ENCODE measurements at places on chromosomes 6 and 20.

GRCh38 chr6:162019349-162019748 is 708.2 kb downstream of the PRKN start:
- no peak for DNase-seq

GRCh38 chr6:114445846-114446245 is 103.0 kb upstream of the HS3ST5 start:
- DNase-seq: no peak

GRCh38 chr20:4999788-5000187 is 1.5 kb downstream of the SLC23A2 start:
- DNase-seq: peak; percentile 70

- no peak for DNase-seq
Measured at GRCh38 chr6:138844192-138844591, 48.3 kb downstream of the ECT2L start.

DNA sequence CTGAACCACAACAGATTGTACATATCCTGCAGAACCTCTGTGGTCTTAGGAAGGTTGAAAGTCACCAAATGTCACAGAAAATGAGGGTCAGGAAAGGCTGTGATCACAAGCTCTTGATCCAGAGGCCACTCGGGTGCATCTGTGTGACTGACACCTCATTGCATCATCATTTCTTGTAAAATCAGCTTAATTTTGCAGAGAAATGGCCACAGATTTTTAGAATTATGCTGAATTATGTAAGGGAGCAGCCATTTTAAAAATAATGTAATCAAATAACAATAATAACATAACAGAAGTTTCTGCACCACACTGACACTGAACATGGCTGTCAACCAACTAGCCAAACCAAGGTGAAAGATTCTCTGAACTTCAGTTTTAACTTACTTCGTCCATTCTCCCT is 32.5 kb upstream of the PRND start:
- no peak for DNase-seq

DNA sequence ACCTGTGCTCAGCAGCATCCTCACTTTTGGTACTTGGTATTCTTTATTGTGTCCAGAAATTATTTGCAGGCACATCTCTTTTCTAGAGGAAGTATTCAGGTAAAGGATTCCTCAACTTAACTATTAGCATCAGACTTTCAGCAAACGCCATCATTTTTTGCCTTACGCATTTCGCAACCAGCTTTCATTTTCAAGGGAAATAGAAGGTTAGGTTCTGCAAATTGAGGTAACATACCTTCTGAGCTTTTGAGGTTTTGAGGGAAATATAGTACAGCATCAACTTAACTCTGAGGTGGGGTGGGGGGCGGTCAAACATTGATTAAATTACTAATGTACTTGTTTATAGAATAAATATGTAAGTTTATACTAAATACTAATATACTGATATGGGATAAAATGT is 243.6 kb upstream of the RIMS1 start:
- DNase-seq: no peak

DNA sequence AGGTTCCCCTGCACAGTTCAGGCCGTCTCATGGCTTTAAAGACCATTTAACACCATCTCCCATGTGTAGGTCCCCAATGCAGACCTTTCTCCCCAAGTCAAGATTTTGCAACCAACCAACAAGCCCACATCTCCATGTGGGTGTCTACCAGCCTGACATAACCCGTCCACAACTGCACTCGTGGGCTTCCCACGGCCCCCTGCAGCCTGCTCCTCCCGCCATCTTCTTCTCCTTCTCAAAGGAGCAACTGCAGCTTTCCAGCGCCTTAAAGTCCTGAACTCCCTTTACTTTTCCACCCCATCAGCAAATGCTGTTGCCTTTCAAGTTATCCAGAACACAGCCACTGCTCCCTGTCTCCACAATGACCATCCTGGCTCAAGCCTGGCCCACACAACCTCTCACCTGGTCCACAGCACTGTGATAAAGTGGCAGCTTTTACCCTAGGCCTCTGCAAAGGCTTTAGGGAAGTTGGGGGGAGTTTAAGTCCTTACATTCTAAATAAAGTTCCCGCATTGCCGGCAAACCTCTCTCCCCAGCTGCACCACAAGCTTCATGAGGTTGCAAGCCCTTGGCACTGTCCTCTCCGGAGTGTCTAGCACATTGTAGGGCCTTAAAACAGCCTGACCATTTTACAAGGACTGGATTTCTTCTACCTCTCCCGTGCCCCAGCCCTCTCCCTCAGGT is 140.5 kb downstream of the PREX1 start:
- DNase-seq: no peak

GRCh38 chr6:97175806-97176205 is 107.2 kb downstream of the MMS22L start:
- peak; percentile 6 for DNase-seq

GRCh38 chr6:61886608-61887259 is 399.3 kb downstream of the KHDRBS2 start:
- no peak for DNase-seq

- DNase-seq: no peak
Measured at GRCh38 chr6:143288923-143289322, 161.6 kb downstream of the ADAT2 start.

GRCh38 chr6:144086959-144087358 is 8.4 kb downstream of the SF3B5 start:
- DNase-seq: no peak

DNA sequence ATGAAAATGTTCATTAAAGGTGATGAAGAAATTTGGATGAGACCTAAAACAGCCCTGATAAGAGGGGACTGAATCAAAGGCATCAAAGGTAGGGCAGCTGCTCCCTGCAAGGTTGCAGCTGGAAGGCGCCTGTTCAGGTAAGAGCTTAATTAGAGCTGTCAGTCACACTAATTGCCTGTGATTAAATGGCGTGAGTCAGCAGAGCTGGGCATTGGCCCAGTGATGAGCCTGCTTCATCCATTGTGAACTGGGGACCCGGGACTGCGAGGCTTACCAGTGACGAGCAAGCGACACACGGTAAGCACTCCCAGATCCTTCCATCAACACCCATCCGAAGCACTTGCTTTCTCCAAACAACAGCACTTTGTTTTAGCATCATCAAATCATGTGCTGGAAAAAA is 621.5 kb upstream of the CDH4 start:
- peak; percentile 30 for DNase-seq

DNA sequence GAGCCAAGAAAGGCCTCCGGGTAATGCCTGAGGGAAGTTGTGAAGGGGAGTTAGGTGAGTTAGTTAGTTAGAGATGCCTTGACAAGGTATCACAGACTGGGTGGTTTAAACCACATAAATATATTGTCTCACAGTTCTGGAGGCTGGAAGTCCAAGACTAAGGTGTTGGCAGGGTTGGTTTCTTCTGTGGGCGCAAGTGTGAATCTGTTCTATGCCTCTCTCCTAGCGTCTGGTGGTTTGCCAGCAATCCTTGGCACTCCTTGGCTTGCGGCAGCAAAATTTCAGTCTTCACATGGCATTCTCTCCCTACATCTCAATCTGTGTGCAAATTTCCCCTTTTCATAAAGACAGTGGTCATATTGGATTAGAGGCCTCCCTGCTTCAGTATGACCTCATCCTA is 29.7 kb upstream of the RANBP9 start:
- no peak for DNase-seq

DNA sequence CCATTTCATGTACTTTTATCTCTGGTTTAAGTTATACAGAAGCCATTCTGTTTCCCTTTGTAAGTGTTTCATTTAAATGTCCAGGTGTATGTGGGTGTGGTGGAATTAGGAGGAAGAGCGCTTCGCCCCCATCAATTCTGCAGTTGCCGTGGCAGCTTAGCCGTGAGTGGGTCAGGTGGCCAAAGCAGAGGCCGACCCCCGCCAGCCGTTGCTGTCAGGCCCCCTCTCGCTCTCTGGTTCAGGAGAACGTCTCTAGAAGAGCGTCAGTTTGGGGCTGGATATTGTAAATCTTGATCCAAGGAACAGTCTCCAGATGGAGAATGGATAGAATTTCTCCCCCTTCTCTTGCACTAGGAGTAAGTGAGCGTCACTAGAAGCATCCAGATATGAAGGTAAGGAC is 367.4 kb downstream of the FOXA2 start:
- no peak for DNase-seq

DNA sequence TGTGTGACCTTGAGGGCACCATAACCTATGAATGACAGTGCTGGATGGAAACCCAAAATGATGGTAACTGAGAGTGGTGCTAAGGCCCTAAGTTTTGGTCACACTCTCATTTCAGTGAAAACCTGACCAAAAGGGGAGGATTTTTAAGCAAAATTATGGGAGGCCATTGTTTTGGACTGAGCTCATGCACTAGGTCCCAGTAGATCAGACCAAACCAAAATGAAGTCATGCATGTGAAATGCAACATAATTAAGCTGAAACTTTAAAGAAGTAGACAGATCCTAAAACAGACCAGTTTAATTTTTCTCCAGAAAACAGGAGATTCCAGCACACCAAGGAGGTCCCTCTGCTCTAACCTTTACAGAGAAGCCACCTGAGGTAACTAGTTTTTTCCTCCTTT is 24.0 kb upstream of the THBS2 start:
- no peak for DNase-seq

DNA sequence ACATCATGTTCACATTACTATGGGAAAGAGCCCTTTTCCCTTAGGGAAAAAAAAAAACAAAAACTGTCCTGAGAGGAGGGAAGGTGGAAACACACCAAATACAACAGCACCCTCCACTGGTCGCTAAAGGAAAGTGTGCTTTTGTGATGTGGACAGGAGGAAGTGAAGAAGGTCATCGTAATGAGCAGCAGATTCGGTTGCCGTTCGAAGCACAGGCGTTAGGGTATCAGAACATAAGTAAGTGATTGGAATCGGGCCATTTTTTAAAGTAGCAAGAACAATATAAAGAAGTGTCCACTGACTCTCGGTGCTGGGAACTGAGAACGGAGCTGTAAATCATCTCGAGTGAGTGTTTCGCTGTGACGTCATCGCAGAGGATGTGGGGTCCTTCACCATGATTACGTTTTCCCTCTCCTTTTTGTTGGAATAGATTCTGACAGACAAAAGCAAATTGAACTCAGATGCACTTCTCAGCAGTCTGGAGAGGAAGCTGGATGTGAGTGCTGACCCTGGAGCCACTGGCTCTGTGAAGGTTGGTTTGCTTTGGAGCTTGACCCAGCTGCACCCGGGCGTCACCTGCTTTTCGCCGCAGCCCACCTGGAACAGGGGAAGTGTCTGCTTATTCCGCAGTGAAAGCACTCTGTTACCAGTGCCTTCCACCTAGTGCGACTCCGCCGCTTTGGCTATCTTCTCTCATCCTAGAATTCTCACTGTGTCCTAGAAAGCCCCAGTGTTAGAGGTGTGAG is 203.6 kb upstream of the GMDS start:
- peak; percentile 12 for DNase-seq

DNA sequence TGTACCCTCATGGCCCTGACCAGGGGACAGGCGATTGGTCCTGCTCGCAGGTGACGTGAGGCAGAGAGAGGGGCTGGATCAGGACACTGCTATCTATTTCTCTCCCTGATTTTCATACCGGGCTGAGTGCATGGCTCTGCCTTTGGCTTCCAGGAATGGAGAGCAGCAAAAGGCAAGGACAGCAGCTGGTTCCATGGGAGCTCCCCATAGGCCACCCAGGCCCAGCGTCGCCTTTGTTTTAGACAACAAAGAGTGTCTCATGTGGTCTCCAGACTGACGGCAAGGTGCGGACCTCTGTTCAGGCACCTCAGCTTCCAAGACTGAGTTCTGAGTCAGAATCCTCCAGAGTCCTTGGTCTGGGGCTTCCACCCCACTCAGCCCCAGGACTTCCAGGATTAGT is 123.1 kb downstream of the VEGFA start:
- DNase-seq: no peak

Data from NCI-H187 (cell line).